ENCODE measurements at places on chromosomes 1 and 21.
A peak's percentile ranks its signal among the peaks of the same experiment; 100 is the strongest.

- DNase-seq = no peak
Observed at GRCh38 chr1:55932402-55932801, 647.0 kb downstream of the PLPP3 start.

DNA sequence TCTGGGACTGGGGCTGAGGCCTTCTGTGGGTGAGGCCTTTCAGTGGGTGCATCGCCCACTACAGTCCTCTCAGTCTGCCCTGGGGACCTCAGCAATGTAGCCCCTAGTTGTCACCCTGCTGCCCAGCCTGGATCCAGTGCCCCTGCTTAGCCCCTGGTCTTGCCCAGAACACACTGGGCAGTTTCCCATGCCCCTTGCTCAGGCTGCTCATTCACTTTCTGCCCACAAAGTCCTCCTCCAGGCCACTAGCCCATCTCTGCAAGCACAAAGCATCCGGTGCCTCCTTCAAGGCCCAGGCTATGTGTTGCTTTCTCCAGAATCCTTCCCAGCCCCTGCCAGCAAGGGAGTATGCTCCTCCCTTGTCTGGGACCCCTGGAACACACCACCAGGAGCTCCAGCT lies 5.4 kb upstream of the ADORA1 start:
- no peak for DNase-seq

DNA sequence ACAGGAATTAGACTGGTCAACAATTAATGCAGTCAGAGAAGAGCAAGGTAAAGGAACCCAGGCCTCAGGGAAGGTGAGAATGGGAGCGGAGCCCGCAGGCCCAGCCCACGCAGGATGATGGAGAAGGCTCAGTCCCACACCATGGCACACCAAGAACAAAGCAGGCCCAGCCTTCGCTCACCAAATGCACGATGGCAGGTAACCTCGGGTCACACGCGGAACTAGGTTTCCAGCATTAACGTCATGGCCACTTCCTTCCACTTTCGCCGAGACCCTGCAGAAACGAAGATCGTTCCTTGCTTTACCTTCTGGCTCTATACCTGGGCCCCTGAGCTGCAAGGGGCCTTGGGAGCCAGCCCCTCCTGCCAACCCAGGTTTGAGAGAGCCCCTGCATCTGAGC lies 240.2 kb upstream of the C1orf174 start:
- DNase-seq = no peak

DNA sequence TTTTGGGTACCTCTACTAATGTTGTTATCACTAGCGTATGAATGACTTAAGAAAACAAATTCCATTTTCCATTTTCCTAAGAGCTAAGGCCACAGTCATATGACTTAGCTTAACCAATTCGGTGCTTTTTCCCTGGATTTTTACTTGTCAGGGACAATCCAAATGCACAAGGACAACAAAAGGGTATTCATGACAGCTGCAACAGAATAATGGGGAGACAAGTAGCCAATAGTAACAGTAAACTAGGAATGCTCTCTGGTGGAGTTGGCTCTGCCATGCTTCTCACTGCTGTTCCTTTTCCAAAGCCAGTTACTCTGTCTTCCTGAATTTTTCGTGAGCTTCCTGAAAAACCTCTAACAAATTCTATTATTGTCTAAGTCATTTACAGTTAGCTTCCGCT lies 52.9 kb downstream of the LRRIQ3 start:
- no peak for DNase-seq

GRCh38 chr1:62800825-62801306 lies 16.9 kb downstream of the ATG4C start:
- no peak for DNase-seq

DNA sequence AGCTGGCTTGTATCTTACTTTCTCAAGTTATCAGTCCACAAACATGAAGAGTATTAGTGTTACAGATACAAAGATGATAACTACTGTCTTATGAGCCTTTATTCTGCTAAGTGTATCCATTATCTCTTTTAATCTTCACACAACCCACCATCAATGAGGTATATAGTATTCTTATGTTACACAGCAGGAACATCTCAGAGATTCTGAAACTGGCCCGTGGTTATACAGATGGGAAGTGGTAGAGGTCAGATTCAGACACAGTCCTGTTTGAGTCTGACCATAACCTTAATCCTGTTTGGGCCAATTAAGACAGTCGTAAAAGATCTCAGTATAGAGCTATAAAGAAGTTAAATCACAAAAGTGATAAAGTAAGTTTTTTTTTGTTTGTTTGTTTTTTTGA lies 5.1 kb upstream of the TMEM269 start:
- DNase-seq = no peak

GRCh38 chr21:33750017-33750416 lies 107.7 kb downstream of the ITSN1 start:
- no peak for DNase-seq

GRCh38 chr1:184061396-184062003 lies 10.0 kb downstream of the TSEN15 start:
- no peak for DNase-seq

GRCh38 chr21:38323721-38324531 lies 67.1 kb downstream of the KCNJ15 start:
- no peak for DNase-seq

DNA sequence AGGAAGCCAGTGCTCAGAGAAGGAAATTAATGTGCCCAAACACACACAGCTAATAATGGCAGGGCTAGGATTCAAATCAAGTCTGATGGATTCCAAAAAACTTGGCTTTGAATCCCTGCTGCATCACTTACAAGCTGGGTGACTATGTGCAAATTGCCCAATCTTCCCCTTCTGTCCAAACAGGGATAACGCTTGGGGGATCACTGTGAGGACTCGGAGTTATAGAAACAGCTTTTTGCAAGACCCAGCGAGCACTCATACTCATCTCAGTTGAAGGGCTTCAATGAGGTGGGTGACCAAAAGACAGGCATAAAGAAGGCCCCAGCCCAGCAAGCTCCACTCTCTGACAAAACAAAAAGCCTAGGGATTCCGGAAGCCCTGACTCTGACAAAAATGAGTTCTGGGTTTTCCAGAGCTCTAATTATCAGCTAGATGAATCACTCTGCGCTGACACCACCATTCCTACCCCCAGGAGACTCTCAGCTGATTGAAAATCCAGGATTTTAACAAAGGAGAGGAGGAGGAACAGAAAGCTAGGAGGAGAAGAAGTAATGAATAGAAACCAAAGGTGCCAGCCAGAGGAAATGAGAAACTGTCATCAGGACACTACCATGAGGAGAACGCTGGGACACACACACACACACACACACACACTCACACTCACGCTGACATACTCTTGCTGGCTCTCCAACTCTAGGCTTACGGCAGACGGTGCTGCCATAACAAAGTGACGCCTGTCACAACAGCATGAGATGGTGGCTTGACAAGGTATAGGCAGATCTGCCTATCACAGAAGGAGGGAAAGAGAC lies 1.6 kb upstream of the STK40 start:
- DNase-seq = no peak

- no peak for DNase-seq
Observed at GRCh38 chr1:183180634-183181056, 5.4 kb upstream of the LAMC2 start.

DNA sequence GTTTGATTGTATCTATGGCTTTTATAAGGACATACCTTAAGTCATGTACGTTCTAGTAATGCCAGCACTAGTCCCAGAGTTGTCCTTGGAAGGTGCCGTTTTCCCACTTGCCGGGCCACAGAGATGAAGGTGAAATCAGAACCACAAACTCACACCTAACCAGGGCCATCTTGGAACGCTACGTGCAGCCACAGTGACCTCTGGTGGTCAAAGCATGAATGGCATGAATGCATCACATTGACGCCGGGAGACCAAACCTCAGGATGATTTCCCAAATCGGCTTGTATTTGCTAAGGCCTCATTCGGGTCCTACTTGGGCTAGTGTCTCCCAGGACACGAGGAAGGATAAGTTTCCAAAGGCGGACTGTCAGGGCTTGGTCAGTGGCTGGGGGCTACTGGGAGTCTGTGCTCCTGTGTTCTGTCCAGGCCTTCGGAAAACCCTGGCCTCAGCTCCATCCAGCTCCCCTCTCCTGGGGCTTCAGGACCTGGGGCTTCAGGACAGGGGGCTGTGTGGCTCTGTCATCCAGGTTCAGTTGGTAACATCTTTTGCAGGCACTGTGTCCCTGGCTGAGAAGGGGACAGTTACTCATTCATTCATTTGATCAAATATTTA lies 260.5 kb downstream of the PRDM2 start:
- peak; percentile 79 for DNase-seq

GRCh38 chr1:154819628-154820590 lies 50.2 kb downstream of the KCNN3 start:
- DNase-seq = no peak

DNA sequence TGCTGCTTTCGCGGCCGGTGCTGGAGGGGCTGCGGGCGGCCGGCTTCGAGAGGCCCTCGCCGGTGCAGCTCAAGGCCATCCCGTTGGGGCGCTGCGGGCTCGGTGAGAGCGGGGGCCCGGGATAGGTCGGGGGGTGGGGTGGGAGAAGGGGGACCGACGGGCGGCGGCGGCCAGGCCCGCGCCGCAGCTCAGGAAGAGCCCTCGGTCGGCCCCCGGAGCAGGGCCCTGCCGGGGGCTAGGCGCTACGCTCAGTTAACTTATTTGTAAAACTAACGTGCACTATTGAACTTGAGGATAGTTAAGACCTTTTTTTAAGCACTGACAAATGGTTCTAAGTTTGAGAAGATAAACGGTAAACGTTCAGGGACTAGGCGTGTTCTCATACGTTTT lies 418 bp downstream of the DDX20 start:
- no peak for DNase-seq

- DNase-seq = no peak
Observed at GRCh38 chr1:38950553-38950952, 8.9 kb upstream of the RHBDL2 start.

GRCh38 chr1:245094092-245094491 lies 60.7 kb upstream of the KIF26B start:
- no peak for DNase-seq

- no peak for DNase-seq
Observed at GRCh38 chr1:48789903-48790302, 13.2 kb upstream of the BEND5 start.

DNA sequence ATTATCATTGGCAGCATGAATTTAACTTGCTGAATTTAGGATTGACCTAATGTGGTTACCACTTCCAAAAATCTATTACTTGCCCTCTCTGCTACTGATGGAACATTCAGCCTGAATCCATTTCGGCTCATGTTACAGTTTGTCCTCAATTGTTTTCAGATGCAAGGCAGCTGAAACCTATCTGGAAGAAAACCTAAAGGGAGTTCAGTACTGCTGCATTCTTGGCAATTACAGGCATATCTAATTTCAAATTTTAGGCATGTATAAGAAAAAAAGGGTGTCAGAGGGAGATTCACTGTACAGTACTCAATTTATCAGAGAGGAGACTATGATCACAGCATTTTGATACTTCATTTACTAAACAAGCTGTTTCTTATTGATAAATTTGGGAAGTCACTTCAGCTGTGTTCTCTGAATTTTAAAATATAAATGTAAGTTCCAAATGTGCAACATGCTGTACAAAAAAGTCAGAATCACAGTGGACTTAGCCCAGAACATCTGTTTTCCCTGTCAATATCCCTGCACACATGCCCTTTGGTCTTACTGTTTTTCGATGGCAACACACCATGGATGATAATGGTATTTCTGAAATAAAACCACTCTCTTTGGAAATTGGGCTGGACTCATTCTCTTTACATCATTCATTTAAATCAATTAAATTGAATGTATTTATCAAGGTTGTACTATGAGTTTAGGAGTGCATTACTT lies 651.6 kb upstream of the ADGRL4 start:
- no peak for DNase-seq

DNA sequence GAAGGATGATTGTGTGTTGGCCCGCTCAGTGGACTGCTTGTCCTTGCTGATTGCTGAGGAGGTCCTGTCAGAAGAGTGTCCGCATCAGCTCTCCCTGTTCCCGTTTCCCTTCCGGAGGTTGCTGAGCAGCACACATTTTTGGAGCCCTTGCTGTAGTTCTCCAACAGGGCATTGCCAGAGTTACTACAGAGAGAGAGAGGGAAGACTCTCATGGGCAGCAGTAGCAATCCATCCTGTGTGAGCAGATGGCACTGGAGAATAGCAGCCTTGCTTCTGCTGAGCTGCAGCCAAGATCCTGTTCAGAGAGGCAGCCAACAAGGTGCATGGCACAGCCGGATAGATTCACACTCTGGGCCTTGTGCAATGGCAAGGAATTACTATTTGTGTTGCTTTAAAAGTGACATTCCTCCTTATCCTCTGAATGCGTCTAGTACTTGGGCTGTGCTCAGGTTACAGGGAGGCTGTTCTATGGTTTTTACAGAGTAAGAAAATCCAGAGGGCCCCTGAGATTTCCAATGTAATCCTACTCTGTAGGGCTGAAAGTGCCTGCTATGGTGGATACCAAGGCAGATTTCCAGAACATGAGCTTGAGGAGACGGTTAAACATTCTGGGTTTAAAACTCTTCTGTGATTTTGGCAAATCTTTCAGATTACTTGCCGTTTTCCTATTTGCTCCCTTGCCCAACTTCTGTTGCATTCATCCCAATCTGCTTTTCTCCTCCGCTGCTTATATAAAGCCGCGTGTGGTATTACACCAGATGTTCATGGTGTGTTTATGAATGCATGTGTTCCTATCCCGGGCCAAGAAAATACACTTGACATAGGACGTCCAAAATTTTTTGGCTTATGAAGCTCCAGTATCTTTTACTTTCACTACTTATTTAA lies 27.4 kb downstream of the AK4 start:
- no peak for DNase-seq

- peak; percentile 87 for DNase-seq
Observed at GRCh38 chr1:205528887-205529825, 24.7 kb downstream of the CDK18 start.
